ENCODE measurements at places on chromosomes 2 and 18.

DNA sequence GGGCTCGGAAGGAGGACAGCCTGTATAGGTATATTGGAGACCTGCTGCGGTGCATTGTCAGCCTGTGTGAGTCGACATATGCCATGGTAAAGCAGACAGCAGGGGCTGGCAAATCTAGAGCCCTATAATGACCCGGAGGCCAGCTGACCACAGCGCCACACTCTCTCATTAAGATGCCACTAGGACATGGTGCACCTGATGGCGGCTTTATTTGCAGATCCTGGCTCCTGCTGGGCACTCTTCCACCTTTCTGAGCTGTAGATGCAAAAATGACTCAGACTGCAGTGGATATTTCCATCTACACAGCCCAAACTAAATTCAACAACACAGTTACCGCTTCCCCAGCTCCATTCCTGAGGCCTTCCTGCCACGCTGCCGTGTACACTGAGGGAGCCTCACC is 389.9 kb downstream of the TNS1 start:
- no peak for DNase-seq

DNA sequence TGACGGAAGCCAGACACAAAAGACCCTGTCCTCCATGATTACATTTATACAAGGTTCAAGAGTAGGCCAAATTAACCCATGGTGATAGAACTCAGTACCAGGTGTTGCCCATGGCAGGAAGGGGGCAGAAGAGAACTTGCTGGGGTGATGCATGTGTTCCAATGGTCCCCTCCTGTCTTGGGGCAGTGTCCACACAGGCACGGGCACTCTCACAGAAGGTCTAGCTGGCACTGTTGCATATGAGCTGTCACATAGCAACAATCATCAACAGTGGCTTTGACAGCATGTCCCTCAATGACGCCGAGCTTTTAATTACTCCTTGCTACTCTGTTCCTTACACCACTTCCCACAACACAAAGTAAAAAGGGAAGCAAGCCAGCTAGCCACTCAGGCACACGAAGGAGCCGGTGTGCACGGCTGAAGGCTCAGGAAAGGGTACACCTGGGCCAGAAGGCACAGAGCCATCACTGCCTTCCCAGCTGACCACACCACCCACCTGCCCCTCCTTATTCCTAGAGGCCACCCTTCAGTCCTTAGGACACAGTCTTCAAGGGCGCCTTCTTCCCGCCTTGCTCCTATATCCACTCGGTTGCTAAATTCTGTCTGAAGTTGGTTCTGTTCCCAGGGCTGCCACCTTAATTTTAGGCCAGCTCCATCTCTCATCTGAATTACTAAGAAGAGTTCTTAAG is 28.9 kb downstream of the RPL31 start:
- DNase-seq, result no peak

- DNase-seq, result no peak
Measured at GRCh38 chr18:38427736-38428135, 862.1 kb upstream of the CELF4 start.

- no peak for DNase-seq
Measured at GRCh38 chr2:155157711-155158110, 459.2 kb downstream of the KCNJ3 start.

- DNase-seq, result no peak
Measured at GRCh38 chr2:69335311-69335710, 51.7 kb downstream of the GFPT1 start.

GRCh38 chr2:39275016-39275415 is 31.2 kb upstream of the CDKL4 start:
- no peak for DNase-seq

DNA sequence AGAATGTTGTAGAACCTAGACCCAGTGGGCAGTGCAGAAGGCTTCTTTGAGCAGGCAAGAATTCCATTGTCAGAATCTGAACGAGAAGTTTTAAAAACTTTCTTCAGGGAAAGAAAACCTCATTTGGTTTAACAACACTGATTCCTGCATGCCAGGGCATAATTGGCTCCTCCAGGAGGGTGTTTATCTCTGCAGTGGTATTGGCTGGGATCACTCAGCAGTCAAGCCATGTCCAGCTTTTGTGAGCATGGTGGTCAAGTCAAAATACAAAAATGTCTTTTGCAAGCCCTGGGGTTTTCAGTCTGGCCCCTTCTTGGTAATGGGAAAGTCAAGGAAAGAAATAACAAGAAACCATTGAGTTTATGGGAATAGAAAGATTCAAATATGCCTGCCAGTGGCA is 28.3 kb downstream of the FHOD3 start:
- DNase-seq, result no peak

- no peak for DNase-seq
Measured at GRCh38 chr2:222823183-222823930, 37.5 kb upstream of the ACSL3 start.

DNA sequence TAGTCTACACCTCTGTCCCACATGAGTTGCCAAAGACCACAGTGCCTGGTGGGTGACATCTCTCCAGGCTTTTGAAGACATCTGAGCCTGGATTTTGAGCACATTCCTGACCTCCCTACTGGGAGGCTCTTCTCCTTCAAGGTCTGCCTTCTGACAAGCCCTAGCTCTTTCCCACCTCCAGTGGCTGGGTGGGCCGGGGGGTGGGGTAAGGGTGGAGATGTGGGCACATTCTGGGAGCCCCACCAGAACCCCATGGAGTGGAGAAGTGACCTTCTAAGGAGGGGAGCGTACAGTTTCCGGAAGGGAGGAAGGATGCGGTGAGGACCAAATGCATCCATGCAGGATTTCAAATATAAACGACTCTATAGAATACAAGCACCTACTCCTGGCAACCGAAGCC is 27.9 kb upstream of the ANXA4 start:
- no peak for DNase-seq

- DNase-seq, result no peak
Measured at GRCh38 chr18:68738564-68738963, 23.7 kb upstream of the TMX3 start.

DNA sequence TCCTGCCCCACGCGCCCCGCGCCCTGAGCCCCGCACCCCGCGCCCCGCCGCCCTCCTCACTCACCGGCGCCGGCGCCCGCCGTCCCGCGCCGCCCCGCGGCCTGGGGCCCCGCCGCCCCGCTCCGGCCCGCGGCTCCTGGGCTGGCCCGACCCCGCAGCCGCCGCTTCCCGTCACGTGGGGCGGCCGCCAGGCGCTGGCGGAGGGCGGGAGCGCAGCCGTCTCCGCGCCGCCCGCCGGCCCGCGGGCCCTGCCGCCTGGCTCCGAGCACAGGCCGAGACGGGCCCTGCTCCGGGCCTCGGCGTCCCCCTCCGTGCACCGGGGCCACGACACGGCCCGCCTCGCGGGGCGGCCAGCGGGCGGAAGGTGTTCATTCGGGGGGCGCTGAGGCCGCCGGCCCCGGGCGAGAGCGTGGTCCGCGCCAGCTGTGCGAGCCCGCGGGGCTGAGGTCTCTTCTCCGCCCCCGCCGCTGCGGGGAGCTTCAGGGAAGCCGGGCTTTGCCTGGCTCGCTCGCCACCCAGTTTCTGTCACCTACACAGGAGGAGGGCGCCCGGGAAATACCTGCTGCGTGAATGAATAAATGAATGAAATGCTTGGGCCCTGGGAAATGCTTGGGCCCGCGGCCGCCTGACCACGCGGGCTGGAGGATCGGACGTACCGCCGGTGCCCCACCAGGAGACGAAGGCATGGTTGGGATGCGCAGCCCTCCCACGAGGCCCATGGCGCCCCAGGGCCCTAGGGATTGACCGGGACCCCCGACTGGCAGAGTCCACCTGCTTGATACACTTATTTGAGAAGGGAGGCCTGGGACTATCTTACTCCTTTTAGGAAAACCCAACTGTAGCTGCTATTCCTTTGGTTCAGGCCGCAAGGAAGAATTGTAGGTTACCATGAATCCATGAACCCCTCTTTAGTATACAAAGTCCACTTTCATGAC is at the start of gene TGFBRAP1:
Gene TGFBRAP1, minus strand, starts transcription at position 175 of the 935 bp plus-strand sequence. CDS start 21,434 bp downstream, outside the sequence.
- DNase-seq, result peak; percentile 42

DNA sequence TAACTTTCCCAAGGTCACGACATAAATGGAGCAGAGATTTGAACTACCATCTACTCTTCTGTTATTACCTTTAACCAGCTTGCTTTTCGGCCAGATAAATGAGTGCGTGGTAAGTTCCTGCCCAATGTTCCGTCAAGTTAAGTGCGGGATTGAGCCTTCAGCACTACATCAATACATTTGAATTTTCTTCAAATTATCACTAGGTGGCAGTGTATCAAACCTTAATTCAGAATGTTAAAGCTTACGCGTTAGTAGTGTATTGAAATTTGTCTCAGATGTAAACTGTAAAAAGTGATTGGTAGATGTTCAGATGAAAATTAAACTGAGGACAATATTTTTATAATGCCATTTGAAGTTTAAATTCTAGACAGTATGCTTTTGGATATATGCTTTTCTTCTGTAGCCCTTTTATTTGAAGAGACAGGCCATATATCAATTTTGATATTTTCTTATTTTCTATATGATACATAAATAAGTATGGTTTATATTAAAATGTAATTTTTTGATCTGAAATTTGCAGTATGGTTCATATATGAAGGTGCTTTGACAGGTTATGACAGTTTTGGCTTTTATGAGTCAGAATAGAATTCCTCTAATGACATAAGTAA is 681.3 kb downstream of the ADCYAP1 start:
- no peak for DNase-seq

Data from WERI-Rb-1 (cell line).